Stimulated activated CD4-positive, alpha-beta T cell treated with anti-CD3 and anti-CD28 coated beads, Interleukin-4, amount 100 ng/mL, for 24 hours (primary cell): ENCODE measurements at places on chromosomes 6 and 20.

- DNase-seq: no peak
Measured at GRCh38 chr6:10048370-10049297, 366.2 kb downstream of the TFAP2A start.

- DNase-seq: no peak
Measured at GRCh38 chr20:17542481-17542880, 11.3 kb upstream of the BFSP1 start.

DNA sequence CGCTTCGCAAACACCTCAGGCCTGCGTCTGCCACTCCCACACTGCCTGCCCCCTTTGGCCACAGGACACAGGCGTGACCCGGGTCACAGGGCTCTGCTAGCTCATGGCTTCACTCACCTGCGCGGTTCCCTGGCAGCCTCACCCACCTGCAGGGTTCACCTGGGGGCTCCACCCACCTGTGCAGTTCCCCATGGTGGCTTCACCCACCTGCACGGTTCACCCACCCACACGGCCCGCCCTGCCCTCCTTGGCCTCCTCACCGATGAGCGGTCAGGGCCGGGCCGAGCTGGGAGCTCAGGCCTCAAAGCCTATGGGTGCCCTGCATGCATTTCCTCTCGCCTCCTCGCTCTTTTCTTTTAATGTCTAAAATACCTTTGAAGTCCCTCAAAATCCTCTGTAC is 54.7 kb downstream of the SMOC2 start:
- no peak for DNase-seq

GRCh38 chr20:36479938-36480337 is 61.4 kb upstream of the MYL9 start:
- DNase-seq: no peak

- DNase-seq: no peak
Measured at GRCh38 chr6:26475823-26476729, 18.3 kb downstream of the BTN2A1 start.

- DNase-seq: no peak
Measured at GRCh38 chr6:148565321-148565926, 181.4 kb upstream of the UST start.

- no peak for DNase-seq
Measured at GRCh38 chr6:105014954-105015353, 58.0 kb downstream of the LIN28B start.

GRCh38 chr6:10891960-10892359 is 5.1 kb downstream of the SYCP2L start:
- no peak for DNase-seq

GRCh38 chr6:170554013-170554795 is at the start of gene TBP:
Gene TBP, plus strand, starts transcription at chr6:170554369. Its CDS starts 2,661 bp downstream, at chr6:170557030.
- peak; percentile 97 for DNase-seq

DNA sequence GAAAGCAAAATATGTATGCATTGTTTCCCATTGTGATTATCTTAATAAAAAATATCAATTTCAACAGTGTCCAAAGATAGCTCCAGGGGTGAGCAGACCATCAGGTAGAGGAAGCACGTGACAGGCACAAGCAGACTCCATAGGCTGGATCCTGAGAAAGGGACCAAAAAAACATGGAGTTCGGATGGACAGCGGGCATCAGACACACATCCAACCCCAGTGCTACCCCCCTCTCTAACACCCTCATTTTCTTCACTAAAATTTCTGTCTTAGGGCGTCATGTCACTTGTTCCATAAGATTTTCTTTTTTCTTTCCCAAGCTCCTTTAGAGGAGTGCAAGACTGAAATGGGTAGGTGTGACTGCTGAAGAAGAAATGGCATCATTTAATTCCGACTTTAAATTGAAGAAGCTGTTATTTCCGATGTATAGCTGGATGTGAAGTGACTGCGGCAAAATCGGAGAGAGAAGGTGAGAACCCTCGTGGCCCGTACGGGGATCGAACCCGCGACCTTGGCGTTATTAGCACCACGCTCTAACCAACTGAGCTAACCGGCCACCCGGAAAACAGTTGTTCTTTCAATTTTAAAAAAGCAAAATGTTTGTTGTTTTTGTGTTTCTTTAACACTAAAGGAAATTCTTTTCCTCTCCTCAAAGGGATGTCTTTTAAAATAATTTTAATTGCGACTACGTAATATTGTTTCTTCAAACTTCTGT is 10.3 kb upstream of the PRSS16 start:
- peak; percentile 57 for DNase-seq

GRCh38 chr6:169075915-169076654 is 177.6 kb downstream of the THBS2 start:
- no peak for DNase-seq

DNA sequence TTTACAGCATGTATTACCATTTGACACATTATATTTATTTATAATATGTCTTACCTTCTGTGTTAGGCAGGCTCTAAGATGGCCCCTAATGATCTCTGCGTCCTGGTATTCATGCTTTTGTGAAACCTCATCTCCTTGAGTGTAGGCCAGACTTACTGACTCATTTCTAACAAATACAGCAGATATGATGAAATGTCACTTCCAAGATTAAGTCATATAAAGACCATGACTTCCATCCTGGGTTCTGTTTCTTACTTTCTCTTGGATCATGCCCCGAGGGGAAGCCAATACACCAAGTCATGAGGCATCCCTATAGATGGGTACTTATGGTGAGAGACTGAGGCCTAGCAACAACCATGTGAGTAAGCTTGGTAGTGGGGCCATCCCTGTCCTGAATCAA is 30.2 kb downstream of the ZHX3 start:
- no peak for DNase-seq

- no peak for DNase-seq
Measured at GRCh38 chr6:128801621-128802020, 81.3 kb upstream of the LAMA2 start.

- no peak for DNase-seq
Measured at GRCh38 chr20:61508301-61509096, 256.4 kb downstream of the CDH4 start.

DNA sequence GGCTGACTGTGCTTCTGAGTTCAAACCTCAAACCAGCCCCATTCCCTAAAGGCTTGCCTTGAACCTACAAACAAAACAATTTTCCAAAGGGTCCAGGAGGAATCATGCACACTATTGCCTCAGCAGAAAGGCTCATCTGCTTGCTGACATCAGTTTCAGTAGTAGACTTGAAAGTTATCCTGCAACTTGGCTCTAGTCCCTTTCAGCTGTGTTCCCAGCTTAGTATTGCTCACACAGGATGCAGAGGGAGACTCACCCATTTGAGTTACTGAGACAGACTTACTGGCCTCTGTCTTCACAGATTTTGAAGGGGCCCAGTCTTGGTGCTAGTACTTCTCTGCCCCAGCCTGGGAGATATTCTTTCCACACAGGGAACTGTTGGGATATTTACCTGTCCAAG is 38.5 kb upstream of the TFB1M start:
- DNase-seq: no peak
